SK-N-DZ (cell line): ENCODE measurements at places on chromosomes 1 and 21.
A peak's percentile ranks its signal among the peaks of the same experiment; 100 is the strongest.

GRCh38 chr21:43783098-43783700 is 6.2 kb upstream of the RRP1 start:
- no peak for DNase-seq

- no peak for DNase-seq
Measured at GRCh38 chr1:108117945-108118902, 81.9 kb downstream of the SLC25A24 start.

GRCh38 chr1:228090613-228091081 is 8.1 kb downstream of the ARF1 start:
- no peak for DNase-seq

GRCh38 chr1:15051882-15052528 is 101.5 kb upstream of the TMEM51 start:
- DNase-seq = no peak

- DNase-seq = no peak
Measured at GRCh38 chr1:243363832-243364231, 108.0 kb downstream of the SDCCAG8 start.

DNA sequence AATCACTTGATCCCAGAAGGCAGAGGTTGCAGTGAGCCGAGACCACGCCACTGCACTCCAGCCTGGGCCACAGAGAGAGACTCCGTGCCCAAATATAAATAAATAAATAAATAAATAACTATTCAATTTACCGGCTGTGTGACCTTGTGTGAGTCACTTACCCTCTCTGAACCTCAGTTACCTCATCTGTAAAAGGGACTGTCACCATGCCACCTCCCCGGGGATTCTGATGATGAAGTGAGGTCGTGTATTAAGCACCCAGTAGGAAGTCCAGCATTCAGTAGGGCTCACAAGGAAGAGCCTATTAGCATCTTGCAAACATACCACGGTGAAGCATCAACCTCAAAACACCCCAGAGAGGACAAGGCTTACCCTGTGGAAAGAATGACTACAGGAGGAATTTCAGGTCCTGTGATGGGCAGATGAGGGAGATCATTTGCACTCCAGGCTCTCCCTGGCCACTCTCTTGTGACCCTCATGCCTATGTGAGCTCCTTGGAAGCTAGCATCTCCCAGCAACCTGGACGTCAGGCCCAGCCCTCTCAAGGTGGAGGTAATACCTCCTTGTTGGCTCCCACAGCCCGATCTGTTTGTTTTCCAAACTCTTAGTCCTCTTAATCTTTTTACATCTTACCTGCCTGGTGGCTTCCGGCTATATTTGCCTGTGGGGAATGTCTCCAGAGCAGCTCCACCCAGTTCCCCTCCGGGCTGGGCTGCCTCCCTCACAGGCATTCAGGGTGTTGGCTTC is 7.6 kb upstream of the C1QA start:
- no peak for DNase-seq

GRCh38 chr1:4059270-4059669 is 159.2 kb upstream of the C1orf174 start:
- no peak for DNase-seq

- no peak for DNase-seq
Measured at GRCh38 chr1:188642704-188643103, 1814.0 kb downstream of the PLA2G4A start.

DNA sequence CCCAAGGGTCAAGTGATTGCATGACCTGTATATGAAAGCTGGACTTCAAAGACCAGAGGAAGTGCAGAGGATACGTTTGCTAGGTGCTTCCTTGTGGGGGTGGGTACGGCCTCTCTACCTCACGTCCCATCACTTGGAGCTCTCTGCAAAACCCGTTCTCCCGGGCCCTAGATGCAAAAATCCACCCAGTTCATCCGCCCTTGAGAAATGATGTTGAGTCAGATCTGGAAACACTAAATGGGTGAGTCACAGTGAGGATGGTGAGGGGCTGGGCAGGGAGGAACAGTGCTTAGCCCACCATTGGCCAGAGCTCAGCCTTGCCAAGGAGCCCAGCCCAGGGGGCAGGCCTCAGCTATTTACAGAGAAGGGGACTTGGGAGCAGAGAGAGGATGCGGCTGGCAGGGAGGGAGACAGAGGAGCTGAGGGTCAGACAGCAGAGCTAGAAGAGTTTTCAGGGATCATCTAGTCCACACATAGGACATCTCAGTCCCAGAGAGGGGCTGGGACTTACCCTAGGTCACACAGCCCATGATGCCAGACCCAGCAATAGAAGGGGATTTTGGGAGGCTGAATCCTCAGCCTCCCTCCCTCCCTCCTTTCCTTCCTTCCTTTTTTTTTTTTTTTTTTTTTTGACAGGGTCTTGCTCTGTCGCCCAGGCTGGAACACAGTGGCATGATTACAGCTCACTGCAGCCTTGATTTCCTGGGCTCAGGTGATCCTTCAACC is 14.6 kb downstream of the ARHGEF10L start:
- DNase-seq = no peak

GRCh38 chr1:97739596-97740103 is 181.2 kb downstream of the DPYD start:
- DNase-seq = no peak

GRCh38 chr1:228986093-228986904 is 251.0 kb downstream of the RHOU start:
- DNase-seq = no peak

- DNase-seq = peak; percentile 39
Measured at GRCh38 chr1:240149484-240150094, 57.9 kb downstream of the FMN2 start.

GRCh38 chr1:202376247-202376646 is 27.7 kb downstream of the PPP1R12B start:
- no peak for DNase-seq

DNA sequence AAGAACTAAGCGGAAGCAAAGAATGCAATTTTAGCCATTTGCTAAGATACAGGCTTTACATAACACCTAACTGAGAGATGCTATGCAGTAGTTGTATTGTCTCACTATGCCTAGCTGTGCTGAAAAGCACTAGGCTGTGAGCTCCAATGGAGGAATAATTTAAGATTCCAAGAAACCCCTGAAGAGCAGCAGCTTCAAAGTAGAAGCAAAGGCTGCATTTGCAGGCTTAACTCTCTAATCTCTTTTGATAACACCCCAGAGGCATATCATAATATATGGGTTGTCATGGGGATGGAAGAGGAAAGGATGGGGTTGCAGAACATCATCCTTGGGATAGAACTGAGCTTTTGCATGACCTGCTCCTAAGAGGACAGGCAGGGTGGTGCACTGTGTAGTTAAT is 102.0 kb downstream of the ERG start:
- no peak for DNase-seq

DNA sequence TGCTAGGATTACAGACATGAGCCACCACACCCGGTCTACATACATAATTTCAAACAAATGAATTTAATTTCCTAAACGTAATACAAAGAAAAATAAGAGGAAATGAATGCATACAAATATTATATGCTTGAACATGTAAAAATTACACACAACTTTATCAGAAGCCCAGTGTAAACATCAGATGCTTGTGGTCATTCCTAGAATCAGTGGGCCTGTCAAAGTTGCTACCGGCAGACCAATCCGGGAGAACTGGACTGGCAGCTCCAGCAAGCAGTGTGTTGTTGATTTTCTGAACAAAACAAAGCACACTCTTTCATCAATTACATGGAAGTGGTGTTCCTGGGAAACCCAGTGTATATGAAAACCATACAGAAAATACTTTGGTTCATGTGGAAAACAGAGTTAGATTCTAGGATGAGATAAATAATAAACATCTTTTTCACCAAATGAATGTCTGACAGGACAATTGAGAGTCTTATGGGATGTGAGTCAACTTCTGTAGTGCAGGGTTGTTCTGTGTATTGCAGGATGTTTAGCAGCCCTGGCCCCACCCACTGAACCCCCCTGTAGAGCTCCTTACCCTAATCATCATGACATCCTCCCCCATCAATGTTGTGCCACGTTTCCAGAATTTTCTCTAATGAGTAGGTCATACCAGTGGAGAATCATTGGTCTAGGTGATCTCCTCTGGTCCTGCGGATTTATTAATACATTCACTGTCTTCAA is 33.8 kb downstream of the MFSD2A start:
- DNase-seq = no peak

- no peak for DNase-seq
Measured at GRCh38 chr1:86616871-86617270, 70.0 kb downstream of the CLCA4 start.

GRCh38 chr1:39043513-39043912 is 17.4 kb downstream of the NDUFS5 start:
- DNase-seq = no peak

GRCh38 chr1:42966688-42967612 is 8.3 kb upstream of the SLC2A1 start:
- DNase-seq = no peak

DNA sequence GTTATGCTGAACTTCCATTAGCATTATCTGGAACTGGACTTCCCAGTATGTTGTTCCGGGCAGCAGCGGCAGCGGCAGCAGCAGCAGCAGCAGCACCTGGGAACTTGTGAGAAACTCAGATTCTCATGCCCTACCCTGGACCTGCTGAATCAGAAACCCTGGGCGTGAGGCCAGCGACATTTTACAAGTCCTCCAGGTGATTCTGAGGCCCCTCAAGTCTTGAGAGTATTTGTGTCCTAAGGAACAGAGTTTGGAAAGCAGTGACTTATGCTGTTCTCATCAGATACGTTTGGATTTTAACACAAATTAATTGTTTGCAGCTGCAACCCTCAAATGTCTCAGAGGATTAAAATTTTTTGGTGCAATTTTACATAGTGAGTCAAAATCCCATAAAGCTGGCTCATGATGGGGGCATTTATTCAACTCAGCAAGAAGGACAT is 157.2 kb upstream of the KAZN start:
- DNase-seq = no peak

- peak; percentile 44 for DNase-seq
Measured at GRCh38 chr1:212858461-212859265, 588 bp downstream of the FLVCR1 start.

DNA sequence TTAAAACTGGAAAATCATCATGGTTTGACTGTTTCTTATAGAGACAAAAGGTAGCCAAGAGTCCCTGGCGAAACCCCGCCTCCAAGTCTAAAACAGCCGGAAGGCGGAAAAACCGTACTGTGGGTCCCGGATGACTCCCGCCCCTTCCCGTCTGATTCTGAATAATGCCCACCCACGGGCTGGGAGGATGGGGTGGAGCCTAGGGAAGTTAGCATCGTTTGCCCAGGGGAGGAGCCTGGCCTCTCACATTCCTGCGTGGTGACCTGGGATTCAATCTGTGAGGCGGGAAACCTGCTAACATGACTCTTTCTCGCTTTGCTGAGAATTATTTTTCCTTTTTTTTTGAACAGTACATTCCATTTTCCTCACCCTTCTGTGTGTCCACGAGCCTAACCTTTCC is 124.9 kb downstream of the KCNK1 start:
- no peak for DNase-seq

- DNase-seq = no peak
Measured at GRCh38 chr1:114126261-114127095, 27.2 kb downstream of the SYT6 start.
